Activated T-helper 2 cell treated with anti-CD3 and anti-CD28 coated beads, Interferon-gamma antibody, Interleukin-2, Interleukin-4, amounts not matched to agents 10 μg/mL and 5 μg/mL and 100 μg/mL, durations not matched to agents 14 hours and 24 hours and 36 hours (primary cell): ENCODE measurements at places on chromosomes 4 and X.

DNA sequence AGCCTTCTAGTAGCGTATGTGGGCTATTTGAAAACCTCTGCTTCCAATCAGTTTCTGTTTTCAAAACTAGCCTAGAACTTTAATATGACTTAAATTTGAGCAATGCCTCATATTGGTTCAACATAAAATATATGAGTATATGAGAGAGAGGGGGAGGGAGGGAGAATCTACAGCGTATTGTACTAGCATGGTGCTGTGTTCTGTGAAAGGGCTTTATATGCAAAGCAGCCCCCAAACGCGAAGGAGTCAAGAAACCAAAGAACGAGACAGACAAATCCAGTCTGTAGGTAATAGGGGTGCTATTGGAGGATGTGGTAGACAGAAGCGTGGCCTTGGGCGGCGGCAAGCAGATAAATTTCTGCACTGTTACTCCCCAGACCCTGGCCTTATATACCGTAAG, 784 bp upstream of the ANXA5 start:
- no peak for DNase-seq

DNA sequence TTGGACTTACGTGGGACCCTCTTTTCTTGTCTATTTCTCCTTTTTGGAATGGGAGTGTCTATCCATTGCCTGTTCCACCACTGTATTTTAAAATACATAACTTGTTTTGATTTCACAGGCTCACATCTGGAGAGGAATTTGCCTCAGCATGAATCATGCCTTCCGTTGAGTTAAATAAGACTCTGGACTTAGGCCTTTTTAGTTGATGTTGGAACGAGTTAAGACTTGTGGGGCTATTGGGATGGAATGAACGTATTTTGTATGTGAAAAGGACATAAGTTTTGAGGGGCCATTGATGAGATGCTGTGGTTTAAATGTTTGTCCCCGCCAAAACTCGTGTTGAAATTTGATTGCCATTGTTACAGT, 66.2 kb downstream of the BEX3 start:
- no peak for DNase-seq

DNA sequence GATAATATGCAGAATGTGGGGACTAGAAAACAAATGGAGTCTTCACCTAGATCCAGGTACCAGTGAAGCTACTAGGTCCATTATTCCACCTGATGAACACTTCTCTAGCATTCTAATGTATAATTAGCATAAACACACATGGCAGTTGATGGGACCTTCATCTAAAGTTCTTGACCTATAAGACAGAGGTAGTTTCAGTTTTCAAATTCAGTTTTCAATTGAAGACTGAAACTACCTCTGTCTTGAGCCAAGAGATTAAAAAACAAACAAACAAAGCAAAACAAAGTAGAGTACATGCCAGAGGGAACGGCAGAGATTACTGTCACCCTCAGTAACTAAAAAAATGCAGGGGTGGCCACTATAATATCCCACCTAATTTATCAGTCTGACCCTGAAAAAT, 199.9 kb upstream of the NEIL3 start:
- DNase-seq, result no peak

GRCh38 chr4:37815591-37815990, 10.9 kb upstream of the PGM2 start:
- no peak for DNase-seq

DNA sequence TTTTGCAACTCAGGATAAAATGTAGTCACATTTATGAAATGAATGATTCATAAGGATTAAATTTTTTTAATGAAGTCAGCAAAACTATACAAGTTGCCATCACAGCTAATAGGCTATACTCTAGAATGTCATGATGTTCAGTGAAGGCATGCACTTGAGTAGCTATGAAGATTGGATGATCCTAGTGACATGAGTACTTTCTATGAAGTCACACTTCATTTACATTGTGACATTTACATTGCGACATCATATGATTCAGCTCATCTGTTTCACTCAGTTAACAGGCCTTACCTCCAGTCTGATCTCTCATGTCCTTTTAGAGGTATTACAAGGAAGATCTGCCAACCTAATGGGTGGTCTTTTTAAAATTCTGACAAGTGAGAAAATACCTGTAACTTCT, 82.7 kb upstream of the FGF13 start:
- DNase-seq, result no peak

- DNase-seq, result peak; percentile 82
Observed at GRCh38 chr4:3531879-3532750, at the start of gene LRPAP1. Gene LRPAP1, minus strand, starts transcription at chr4:3532422. Its CDS starts 10 bp downstream, at chr4:3532412.

DNA sequence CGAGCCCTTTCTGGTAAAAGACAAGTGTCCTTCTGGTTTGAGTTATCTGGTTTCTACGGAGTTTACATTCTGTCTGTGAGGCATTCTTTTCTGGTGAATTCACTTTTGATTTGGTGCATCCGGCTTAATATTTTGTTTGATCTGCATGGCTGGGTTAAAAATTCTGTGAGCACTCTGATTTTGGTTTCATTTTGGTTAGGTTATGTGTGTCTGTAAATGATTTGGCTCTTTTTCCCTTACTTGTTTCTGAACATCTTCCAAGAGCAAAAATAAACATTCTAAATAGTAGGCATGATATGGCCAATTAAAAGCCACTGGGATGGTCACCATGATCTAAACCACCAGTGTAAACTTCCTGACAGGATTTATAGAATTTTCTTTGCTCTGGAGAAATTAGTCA, 85.7 kb upstream of the PTPN13 start:
- no peak for DNase-seq

- DNase-seq, result peak; percentile 87
Observed at GRCh38 chr4:99949034-99949998, 759 bp downstream of the H2AZ1 start.
